ENCODE measurements at places on chromosomes 12 and 14.

- DNase-seq, result no peak
Observed at GRCh38 chr12:93902736-93903562, 225.8 kb downstream of the CRADD start.

DNA sequence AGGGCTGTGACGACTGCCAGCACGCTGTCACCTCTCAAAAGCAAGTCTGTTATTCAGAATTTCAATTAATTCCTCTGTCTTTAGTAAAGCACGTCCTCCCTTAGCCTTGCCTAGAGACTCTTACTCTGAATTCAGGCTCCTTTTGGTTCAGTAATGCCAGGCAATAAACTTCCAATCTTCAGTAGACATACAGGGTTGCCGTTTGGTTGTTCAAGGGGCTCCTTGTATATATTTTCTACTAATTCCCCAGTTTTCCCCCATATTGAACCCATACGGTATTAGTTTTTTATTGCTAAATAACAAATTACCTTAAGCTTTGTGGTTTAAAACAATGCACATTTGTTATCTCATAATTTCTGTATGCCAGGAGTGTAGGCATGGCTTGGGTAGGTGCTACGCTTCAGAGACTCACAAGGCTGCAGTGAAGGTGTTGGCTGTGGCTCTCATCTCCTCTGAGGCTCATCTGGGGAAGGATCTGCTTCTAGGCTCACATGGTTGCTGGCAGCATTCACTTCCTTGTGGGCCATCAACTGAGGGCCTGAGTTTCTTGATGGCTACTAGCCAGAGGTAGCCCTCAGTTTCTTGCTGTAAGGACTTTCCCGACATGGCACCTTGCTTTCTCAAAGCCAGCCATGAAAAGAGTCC is 7.3 kb upstream of the CLECL1 start:
- no peak for DNase-seq

- DNase-seq, result no peak
Observed at GRCh38 chr12:12461923-12462315, 100.7 kb downstream of the DUSP16 start.

- DNase-seq, result no peak
Observed at GRCh38 chr12:96152164-96152563, 42.0 kb upstream of the ELK3 start.

DNA sequence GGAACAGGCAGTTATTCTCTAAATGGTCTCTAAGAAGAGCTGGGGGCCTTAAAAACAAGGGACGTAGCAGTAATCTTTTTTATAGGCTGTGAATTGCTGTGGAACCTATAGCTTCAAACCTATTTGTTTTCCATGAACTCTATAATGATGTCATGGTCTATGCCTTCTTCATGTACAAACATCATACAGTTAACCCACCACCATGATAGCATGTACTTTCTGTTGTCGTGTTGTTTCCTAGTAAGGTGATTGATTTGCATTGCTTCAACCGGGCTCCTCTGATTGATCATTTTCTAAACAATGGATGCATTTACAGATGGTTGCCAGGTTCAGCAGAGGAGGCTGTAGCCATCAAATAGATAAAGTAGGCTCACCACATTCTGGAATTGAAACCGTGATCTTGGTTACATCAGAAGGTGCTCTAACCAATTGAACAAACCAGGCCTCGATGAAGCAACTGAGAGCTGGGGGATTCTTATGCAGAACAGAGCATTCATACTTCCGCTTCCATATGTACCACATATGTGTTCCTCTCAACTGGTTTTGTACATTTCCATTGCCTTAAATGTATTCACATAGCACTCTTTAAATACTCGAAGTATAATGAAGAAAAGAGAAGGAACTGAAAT is 25.6 kb upstream of the PCNX1 start:
- DNase-seq, result no peak

- DNase-seq, result no peak
Observed at GRCh38 chr14:99472937-99473336, 7.7 kb downstream of the SETD3 start.

DNA sequence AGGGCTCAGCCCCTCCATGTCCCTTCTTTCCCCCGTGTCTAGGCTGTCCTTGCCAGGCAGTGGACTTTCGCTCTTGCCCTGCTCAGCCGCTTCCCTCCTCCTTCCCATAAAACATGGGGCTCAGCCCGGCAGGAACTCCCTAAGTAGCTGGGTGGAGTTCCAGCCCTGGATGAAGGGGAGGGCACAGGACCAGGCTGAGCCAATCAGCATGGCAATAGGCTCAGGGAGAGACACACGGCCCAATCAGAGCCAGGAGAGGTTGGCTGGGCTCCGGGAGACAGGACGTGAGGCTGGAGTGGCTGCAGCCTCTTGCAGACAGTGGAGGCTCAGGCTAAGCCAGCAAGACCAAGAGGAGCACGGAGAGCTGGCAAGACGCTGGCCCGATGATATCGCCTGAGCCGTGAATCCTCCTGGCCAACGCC is 54.3 kb downstream of the GALNT9 start:
- DNase-seq, result no peak

DNA sequence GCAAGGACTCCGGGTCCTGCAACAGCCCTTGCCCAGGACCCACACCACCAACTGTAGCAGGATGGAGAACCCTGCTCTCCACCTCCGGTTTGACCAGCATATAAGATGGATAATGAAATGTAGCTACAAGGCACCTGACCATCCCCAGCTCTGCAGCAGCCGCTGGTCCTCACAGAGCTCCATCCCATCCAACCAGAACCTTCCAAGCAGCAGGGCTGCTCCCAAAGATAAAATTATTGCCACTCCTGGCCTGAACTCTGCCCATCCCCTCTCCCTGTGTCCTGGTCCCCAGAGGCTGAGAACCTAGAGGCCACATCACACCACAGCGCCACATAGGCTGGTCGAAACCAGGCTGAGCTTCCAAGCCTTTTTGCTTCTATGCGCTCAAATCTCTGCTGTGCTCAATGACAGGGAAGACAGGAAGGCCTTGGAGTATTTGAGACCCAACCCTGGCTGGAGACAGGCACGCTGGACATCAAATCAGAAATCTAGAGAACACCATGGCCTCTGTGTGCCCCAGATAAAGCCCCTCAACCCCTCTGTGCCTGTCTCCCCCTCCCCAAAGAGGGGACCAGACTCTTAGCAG is 4.2 kb downstream of the CDK2AP1 start:
- no peak for DNase-seq

DNA sequence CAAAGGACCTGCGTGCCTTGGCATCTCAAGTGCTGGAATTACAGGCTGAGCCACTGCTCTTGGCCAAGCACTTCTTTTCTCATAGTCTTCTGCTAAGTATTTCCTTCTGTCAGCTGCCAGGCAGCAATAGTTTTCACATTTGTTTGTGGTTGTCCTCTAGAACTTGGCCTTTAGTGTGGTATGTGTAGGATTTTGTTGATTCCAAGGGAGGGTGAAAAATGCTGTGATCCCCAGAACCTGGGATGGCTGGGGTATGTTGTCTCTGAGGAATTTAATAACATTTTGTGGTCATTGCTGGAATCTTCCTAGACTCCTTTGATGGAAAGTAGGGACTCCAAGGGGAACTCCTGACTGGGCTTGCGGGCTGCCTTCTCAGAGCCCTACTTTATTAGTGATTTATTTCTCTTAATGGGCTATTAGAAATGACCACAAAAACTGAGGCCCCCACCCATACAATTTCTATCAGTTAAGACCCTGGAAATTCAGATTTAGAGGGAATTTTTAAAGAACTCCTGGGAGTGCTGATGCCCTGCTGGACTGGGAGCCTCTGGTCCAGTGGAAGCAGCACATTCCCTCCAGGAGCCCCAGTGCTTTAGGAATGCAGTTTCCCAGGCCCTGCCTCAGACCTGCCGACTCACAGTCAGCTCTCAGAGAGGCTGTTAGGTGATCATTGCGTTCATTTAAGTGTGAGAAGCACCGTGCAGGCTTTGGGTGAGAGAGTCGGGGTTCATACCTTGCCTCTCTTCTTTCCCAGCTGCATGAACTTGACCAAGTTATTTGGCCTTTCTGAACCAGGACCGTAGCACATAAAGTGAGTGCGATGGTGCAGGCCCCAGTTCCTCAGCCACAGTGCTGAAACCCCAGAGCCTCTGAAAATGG is 22.7 kb downstream of the TRAF3 start:
- no peak for DNase-seq

Data from hippocampal formation (tissue), 2 donors.